ENCODE measurements at places on chromosomes 5 and 9.

DNA sequence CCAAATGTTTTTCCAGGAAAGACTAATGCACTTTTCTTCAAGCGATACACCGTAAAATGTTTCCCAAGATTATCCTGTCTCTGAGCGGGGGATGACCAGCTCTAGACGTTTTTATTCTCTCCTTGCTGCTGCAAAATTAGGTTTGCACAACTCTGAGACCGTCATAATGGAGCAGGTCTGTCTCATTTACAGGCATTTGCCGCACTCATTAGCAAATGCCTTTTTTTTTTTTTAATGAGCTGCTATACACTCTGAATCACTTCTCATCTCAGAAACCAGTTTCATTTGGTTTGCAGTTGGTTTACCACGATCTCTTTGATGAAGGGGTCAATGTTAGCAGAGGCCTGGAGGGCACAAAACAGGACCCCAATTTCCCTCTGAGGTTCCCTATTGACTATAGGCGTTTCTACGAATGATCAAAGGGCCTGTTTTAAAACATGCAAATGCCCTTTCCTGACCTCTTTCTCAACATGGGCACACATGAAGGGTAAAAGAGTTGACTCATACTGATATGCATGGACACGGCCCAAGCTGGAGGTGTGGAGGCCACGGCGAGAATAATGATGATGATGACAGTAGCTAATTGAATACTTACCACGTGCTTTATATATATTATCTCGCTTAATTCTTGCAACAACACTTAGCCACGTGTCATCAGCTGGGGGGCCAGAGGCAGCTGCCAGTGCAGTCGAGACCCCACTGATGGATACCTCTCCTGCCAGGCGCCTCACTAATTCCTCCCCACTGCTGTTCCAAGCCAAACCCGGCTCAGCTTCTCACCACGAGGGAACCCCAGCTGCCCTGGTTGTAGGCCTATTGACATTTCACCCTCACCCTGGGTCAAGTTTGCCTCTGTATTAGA is 89.9 kb upstream of the PTCH1 start:
- no peak for DNase-seq

- DNase-seq = no peak
Measured at GRCh38 chr9:131028221-131028884, 19.4 kb downstream of the LAMC3 start.

DNA sequence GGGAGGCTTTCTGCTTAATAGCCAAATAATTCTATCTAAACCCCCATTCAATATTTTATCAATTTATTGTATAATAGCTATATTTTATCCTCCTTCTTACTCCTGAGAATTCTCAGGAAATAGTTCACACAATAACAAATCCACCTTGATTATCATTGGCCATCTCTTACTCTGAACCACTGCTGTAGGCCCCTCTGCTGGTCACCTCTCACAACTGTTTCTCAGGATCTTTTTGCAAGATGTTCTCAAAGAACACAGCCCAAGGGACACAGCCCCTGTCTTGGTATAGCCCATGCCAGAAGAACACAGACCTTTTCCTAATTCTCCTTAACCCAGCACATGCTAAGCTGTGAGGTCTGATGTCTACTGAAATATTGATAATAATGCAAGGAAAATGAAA is 74.9 kb upstream of the HTR4 start:
- no peak for DNase-seq

DNA sequence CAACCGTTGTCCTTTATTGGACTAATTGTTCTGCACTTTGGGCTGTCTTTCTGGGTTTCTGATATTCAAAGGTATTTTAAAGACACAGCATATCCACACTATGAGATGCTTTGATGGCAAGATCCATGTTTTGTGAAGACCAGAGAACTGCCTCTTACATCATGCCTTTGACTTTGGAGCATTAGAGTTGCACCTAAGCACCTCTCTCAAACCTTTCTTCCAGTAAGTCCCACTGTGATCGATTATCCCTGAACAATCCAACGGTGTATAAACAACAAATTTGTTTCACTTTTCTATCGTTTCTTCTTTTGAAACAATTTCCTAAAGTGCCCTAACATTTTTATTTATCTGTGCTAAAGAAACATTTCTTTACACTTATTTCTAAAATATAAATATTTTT is 144.4 kb downstream of the KCTD16 start:
- DNase-seq = no peak

DNA sequence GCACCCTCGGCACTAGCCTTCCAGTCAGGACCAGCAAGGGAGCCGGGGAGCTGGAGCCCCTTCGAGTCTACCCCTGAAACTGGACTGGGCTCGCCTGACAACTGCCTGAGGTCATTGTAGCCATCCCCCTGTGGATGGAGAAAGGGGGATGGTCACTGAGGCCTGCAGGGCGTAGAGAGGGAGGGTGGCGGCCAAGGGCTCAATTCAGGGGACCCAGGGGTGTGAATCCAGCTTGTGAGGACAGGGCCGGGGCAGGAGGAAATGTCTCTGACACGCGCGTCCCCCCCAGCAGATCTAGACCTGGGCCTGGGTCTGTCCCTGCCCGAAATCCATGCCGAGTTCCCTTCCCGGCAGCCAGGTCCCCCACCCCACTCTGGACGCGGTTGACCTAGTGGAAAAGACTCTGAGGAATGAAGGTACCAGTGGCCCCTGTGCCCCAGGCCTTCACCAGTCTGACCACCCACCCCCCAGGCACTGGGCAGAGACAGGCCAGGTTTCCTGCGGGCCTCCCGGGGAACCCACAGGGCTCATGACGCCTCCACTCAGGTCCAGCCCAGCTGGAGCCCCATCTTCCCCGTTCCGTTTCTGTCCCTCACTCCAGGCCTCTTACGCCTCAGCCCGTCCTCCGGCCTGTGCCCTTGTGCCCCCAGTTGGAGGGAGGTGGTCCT is 805 bp downstream of the SLC34A3 start:
- DNase-seq = no peak

GRCh38 chr9:127905788-127906191 is 6.4 kb upstream of the ST6GALNAC6 start:
- DNase-seq = peak; percentile 43

DNA sequence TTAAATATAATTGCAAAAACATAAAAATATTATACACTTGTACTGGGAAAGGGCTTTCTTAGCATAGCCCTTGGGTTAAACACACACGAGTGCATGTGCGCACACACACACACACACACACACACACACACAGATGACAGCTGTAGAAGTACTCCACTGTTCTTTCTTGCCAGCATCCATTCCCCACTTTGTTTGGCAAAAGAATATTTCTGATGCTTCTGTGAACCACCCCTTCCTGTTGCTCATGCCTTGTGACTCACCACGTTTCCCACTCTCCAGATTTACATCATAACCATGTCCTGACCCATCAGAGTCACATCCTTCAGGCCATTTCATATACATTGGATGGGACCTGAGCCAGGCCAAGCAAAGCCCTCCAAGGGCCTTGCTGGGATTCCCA is 280.1 kb downstream of the DNAH5 start:
- no peak for DNase-seq

DNA sequence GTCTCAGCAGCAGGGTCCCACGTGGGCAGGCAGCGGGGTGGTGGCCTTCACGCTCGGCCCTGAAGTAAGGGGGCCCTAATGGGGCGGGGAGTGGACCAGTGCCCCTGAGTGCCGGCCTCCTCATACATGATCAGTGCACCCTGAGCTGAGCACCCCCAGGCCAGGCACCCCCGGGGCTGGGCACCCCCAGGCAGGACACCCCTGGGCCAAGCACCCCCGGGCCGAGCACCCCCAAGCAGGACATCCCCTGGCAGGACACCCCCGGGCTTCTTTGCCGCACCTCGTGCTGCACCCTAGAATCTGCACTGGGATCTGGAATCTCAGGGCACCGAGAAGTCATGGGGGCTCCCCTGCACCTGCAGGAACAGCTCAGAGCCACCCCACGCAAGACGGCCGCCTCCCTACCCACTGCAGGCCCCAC is 51.4 kb downstream of the EXD3 start:
- no peak for DNase-seq

GRCh38 chr9:70403618-70404025 is 10.8 kb downstream of the KLF9 start:
- DNase-seq = no peak

- DNase-seq = no peak
Measured at GRCh38 chr9:29806937-29807618, 2233.8 kb upstream of the C9orf72 start.

DNA sequence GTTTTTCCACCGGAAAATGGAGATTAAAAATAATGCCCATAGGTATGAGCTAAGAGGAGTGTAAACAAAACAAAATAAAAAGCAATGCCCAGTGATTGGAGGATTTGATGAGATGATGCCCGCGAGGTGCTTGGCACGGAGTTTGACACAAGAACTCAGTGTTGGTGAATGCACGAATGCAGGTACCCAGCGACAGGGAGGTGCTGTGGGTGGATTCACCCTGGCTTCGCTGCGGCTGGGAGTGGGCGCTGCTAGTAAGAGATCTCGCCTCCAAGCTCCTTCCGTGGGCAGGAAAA is 526 bp upstream of the STXBP1 start:
- DNase-seq = no peak

- DNase-seq = no peak
Measured at GRCh38 chr5:41695920-41696582, 174.2 kb downstream of the OXCT1 start.

DNA sequence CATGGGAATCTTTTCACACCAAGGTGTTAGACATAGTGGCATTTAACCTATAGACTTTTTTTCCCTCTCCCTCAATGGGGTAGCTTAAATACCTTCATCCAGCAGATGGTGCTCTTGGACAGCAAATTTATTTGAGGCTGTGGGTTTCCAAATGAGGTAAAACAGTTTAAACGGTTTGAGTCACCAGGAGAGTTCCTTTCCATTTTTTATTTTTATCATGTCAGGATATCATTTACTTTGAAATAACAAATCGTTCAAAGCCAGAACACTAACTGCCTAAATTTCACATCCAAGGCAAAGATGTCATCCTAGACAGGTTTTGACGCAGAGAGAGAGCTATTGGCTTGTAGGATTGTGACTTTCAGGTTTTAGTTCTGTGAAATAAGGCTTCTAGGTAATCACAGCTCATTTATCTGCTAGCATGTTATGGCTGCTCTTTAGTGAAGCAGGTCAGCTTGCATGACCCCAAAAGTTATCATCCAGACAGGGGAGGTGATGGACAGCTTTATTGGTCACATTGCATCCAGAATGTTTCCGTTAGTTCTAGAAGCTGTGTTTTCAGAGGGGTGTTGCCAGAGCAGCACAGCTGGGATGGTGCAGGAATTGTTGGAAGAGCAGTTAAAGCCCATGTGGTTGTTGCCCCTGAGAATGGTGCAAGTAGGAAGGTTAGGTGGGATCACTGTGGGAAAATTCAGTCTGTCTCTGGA is 69.8 kb downstream of the KDM4C start:
- DNase-seq = no peak

DNA sequence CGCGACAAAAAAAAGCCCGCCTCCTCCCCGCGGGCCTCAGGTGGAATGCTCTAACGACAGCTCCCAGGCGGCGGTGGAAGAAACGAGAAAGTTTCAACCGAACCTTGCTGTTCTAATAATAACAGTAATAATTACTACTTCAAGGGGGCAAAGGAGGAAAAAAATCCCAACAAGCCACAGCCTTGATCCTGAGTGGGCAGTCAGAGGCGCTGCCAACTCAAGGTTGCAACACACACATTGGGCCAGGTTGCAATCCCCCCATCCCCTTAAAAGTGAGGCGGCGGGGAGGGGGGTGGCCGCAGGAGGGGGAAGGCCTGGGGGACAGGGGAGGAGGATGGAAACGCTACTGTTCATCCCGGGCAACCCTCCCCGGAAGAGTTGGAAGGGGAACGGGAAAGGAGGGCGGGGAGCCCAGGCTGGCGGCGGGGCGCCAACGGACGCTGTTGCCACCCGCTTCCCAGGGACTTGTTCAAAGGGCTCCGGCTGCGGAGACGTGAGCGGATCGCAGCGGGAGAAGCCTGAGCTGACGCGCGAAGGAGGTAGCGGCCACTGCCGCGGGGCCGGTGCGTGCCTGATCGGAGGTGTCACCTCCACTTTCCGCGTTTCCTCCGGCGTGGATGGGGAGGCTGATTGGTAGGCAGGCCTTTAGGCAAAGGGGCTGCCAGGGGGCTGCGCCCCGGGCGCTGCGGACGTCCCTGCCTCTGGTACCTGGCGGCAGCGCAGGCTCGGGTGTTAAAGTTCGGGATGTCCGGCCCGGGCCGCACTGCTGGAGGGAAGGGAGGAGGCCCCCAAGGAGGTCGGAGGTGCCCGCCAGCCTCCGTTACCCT is 647 bp downstream of the SMARCA2 start:
- peak; percentile 7 for DNase-seq

- DNase-seq = no peak
Measured at GRCh38 chr5:1118231-1118698, 6.4 kb upstream of the SLC12A7 start.

GRCh38 chr9:93107151-93107824 is 11.3 kb downstream of the CARD19 start:
- no peak for DNase-seq

- no peak for DNase-seq
Measured at GRCh38 chr5:52262844-52263243, 524.9 kb upstream of the ITGA1 start.

- no peak for DNase-seq
Measured at GRCh38 chr9:109948453-109948852, 168.5 kb downstream of the PALM2AKAP2 start.

DNA sequence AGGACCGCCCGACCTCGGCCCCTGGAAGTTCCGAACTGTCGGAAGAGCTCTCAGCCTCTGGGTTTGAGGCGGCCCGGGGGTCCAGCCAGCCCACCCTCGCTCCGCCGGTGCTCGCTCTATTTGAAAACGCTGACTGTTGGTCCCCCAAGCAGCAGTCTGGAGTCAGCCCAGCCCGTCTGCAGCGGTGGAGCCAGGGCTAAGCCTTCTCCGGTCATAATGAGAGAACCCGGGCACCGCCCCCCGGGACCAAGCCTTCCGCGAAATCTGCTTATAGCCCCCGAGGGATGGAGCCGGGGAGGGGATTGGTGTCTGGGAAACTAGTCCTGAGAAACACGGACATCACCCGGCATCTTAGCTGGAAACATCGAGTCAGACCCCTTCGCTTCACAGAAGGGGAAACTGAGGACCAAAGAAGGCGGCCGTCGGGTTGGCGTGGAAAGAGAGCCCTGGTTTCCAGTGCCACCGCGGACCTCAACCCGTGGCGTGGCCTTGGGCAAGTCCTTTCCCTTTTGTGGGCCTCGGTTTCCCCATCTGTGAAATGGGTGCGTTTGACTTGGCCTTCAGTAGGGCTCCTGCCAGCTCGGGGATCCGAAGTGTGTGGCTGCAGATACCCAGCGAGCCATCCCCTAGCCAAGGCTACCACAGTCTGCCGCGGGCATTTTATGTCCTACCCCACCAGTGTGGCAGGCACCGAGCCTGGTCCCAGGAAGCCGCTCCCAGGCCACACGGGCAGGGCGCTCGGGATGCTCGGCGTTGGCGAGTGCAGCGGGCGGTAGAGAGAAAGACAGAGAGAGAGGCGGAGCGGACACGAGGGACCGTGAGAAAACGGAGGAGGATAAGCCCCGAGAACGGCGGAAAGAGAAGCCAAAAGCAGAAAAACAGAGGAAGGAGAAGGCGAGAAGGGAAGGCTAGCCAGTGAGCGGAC is 857 bp downstream of the ADAM19 start:
- DNase-seq = no peak

- no peak for DNase-seq
Measured at GRCh38 chr5:54738118-54738972, 220.8 kb downstream of the SNX18 start.
